Upper lobe of left lung (tissue), 6 donors: ENCODE measurements at places on chromosomes 2 and 18. TPM values are rescaled to one million over a fixed set of nuclear protein-coding genes. Genes with fewer than 3 reads are reported as not detected.

DNA sequence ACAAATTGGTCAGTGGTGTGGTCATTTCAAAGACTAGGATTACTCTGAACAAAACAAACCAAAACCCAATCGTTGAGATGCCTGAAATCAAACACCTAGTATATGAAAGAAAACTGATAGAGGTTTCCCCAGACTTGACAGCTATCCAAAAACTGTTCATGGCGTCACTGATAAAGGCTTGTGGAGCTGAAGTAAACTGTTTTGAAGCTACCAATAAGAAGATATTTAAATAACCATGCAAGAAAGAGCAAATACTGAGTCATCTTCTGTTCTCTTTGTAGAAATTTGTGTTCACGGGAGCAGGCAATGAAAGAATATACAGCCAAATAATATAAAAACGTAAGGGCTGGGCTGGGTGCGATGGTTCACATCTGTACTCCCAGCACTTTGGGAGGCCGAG is 7.5 kb upstream of the COLEC11 start:
- no peak for DNase-seq

- no peak for DNase-seq
Measured at GRCh38 chr18:51074605-51075004, 44.6 kb downstream of the SMAD4 start.

DNA sequence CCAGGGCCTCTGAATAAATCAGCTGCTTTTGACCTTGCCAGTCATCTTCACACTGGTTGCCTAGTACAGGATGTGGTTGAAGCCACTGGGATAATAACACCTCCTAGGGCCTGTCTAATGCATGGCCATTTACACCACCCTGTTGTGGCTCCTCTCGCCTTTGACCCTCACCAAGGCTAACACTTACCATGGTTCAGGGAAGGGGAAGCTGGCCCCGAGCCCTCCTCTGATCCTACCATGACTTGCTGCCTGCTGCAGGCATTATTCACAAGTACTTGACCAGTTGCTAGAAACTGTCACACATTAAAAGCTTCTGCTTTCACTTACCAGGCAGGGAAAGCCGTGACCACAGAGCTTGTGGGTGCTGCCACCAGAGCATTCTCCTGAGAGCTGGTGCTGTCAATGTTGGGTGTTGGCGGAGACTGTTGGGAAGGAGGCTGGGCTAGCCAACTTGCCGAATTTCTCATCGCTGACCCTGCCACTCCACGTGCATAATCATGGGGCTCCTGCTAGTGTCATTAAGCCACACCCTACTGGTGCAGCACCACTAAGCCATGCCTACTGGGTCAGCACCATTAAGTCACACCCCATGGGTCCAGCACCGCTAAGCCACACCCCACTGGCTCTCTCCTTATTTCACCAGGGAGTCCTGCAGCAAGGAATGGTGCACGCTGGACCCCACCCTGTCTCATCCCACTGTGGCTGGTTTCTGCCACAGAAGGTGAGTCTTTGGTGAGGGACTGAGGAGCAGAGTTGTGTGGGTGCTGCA is 47.0 kb upstream of the TTC39C start:
- peak; percentile 29 for DNase-seq

WDPCP gene
- total RNA-seq, result 10.1 TPM

DNA sequence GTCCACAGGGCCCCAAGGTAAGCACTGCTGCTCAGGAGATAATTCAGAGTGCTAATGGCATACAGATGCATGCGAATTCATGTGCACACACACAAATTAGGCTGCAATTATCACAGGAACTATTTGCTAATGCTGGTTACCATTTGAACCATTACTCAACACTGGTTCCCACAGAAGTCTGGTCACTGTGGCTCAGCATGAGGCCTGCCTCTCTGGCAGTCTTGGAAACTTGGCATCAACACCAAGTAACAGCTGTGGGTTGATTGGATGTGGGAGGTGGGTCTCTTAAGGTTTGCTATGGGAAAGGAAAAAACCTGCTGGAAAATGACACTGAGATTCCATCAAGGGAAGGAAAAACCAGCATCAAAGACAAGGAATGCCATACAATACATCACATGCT is 105.0 kb downstream of the CELF4 start:
- DNase-seq, result no peak

UGT1A3 gene
- not detected for total RNA-seq

DSEL gene
- 8.9 TPM for total RNA-seq

PLB1 gene
- total RNA-seq, result 5.3 TPM

- no peak for DNase-seq
Measured at GRCh38 chr2:180003559-180003958, 3.5 kb downstream of the CWC22 start.

DNA sequence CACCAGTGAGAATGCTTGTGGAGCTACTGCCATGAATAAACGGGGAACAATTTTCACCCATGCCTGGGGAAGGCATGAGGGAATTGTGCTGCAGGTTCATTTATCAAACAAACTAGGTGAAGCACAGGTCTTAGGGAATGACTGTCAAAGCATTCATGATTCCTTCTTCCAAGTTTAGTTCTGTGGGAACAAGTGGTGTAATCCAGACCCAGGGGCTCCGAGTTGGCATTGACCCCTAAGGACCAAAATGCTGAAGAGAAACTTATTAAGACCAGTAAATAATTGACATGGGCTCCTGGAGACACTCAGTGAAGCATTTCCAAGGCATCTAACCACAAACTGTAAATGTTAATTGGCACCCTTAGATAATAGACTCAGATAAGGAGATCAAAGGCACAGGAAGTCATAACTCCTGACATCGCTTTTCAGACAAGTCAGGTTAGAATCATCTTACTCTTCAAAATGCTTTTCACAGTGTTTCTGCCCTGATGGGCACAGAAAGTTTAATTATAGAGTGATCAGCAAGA is 96.9 kb downstream of the SPP2 start:
- DNase-seq, result no peak

DNA sequence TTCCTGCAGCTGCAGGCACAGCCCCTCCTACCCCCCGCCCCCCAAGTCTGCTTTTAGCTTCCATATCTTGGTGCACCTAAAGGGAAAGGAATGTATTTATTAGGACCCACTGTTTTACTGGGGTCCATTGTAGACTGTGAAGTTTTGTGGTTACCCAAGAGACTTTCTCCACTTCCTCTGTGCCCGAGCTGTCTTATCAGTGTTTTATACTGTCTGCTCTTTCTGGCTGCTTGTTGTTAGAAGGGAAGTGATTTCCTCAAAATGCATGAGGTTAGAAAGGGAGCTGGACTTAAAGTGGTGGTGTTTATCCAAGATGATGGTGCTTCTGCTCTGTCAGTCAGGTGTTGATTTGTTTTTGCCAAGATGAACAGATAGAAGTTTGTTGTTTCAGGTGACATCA is 85.0 kb downstream of the PTH2R start:
- no peak for DNase-seq

DNA sequence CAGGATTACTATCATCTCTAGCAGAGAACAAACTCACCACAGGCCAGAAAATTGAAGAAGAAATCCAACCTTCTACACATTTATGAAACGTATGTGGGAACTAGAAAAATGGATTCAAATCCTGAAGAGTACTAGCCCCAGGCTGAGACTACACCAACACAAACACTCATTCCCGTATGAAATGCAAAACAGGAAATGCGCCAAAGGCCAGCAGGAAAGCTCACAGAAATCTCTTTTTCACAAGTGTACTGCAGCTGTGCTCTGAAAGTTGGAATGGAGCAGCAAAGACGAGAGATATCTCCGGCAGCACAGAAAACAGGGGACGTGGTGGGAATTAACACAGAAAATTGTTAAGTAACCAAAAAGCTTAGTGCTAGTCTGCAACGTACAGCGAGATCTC is 913.5 kb downstream of the TDRD15 start:
- no peak for DNase-seq

GRCh38 chr2:127174136-127174535 is 46.0 kb downstream of the CYP27C1 start:
- DNase-seq, result peak; percentile 13

DRC1 gene
- 0.17 TPM for total RNA-seq

- DNase-seq, result no peak
Measured at GRCh38 chr2:200056105-200056504, 100.7 kb downstream of the MAIP1 start.

DNA sequence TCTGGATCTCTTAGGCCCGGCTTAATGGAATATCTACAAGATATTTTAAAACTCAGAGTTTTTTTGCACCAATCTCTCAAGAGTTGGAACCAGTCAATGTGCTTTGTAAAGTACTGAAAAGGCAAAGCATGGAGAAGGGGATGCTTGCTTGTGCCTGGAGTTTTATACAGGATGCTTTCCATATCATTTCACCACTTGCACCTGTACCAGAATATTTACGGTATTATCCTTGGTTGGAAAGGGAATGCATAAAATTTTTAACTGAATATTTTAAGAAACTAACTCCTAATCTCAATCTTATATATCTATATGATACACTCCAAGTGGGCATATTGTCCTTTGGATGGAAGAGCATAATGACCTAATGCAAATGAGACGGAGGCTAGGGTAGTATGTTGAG is 318.7 kb downstream of the CLIP4 start:
- no peak for DNase-seq

GRCh38 chr2:9690252-9690651 is 59.5 kb upstream of the YWHAQ start:
- no peak for DNase-seq

DNA sequence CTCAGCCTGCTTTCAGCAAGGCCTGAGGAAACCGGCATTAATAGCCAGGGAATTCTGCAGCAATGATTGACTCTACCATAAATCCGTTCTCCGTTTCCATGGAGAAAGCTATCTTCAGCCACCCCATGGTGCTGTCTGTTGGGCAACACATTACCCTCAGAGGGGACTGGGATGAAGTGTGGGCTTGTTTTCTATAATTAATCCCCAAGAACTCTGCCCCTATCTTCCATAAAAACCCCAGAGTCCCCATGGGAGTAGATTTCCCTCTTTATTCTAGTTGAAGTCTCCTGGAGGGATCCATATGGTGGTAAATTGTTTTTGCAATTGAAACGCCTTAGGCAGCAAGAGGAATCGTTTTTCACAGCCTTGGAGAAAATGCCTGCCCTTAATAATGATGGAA is 9.2 kb downstream of the G6PC2 start:
- DNase-seq, result no peak

CTNNA2 gene
- total RNA-seq, result not detected

- no peak for DNase-seq
Measured at GRCh38 chr18:54968807-54969206, 9.5 kb upstream of the CCDC68 start.

- DNase-seq, result no peak
Measured at GRCh38 chr2:179235463-179236108, 29.0 kb downstream of the SESTD1 start.

DNA sequence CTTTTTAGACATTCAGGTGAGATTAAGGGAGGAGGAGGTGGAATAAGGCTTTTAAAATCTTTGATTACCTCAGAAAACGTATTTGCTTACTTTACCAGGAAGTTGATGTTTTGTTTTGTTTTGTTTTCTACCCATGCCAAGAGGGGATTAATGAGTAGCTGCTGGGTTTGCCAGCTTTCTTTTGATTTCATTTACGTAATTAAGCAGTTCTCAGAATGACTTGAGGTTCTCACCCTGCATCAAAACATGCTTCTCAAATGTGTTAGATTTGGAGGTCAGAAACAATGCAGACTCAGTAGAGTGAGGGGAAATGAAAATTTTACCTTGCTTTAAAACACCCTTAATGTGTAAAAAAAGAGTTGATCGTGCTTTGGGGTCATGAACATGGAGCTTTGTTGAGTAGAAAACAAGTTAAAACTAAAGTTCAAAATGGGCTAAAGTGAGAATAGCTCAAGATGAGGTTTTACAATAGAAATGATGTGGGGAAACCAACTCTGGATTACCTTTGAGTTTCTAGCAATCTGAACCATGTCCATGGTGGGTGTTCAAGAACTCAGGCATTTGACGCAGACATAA is 217.1 kb upstream of the EPAS1 start:
- DNase-seq, result no peak
